Mucosa of gallbladder (tissue), 1 donor: ENCODE measurements at places on chromosomes 3 and 15.
A peak's percentile ranks its signal among the peaks of the same experiment; 100 is the strongest.

DNA sequence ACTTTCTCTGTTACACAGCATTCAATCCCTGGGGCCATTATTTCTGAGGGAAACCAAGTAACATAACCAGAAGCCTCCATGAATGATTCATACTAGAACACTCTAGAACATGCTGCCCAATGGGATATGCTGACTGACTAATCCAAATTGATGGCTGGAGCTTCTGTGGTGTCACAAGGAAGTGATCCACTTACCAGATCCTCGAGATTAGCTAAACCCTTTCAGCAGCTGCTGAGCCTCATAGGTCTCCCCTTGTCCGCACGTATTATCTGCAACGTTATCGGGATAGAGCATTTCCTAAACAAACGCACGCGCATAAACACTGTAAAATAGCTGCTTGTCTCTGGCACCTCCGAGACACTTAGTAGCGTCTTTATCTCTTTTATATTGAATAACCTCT, 61.2 kb upstream of the PROK2 start:
- DNase-seq, result no peak

- no peak for DNase-seq
Measured at GRCh38 chr3:156559321-156559720, 4.4 kb upstream of the SSR3 start.

- DNase-seq, result no peak
Measured at GRCh38 chr3:55197021-55197420, 269.2 kb upstream of the LRTM1 start.

DNA sequence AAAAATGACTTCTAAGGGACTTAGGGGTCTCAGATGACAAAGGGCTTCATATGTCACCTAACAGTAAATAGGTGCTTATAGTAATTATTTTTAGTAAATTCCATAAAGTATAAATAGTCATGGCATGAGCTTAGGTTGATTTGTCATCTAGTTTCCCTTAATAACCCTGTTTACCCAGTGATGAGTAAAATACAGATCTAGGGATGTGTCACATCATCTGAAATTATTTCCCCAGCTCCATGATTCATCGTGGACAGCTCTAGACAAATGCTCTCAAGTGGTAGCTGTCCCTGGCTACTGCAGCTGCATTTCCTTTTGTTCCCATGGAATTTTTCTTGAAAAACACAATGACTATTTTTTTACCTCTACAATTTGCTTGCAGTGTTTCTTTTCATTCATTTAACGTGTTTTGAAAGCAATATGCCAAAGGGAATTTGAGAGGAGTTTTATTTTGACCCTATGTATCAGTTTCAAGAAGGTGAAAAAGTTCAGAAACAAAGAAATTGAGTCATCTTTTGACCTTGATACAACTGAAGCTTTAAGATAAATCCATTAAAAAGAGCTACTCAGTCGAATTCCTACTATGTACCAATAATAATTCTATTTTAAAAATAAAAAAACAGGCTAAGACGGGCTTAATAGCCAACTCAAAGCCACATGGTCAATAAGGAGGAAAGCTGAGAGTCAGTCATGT, 241.6 kb downstream of the KCNMB2 start:
- DNase-seq, result no peak

GRCh38 chr15:44490622-44491021, 46.3 kb upstream of the EIF3J start:
- DNase-seq, result no peak

DNA sequence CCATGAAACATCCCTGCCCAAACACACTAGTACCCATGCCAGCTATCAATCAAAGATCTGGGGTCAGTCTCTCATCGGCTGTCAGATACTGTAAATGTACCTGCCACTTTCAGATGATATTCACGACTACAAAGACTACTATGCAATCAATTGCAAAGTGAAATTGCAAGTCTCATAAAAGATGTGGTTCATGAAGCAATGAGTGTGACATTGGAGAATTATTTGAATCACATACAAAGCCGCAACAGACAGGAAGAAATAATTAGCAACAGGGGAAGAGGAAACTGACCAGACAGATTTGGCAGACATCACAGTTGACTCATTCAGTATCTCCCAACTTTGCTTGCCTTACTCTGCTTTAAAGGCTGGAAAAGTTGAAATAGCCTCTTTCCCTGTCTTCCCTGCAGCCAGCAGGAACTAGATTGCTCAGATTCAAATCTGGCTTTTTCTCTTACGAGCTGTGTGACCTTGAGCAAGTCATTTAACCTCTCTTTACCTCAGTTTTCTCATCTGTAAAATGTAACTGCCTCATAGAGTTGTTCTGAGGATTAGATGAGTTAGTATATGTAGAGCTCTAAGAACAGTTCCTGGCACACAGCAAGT, 95.7 kb upstream of the C3orf80 start:
- DNase-seq, result no peak

DNA sequence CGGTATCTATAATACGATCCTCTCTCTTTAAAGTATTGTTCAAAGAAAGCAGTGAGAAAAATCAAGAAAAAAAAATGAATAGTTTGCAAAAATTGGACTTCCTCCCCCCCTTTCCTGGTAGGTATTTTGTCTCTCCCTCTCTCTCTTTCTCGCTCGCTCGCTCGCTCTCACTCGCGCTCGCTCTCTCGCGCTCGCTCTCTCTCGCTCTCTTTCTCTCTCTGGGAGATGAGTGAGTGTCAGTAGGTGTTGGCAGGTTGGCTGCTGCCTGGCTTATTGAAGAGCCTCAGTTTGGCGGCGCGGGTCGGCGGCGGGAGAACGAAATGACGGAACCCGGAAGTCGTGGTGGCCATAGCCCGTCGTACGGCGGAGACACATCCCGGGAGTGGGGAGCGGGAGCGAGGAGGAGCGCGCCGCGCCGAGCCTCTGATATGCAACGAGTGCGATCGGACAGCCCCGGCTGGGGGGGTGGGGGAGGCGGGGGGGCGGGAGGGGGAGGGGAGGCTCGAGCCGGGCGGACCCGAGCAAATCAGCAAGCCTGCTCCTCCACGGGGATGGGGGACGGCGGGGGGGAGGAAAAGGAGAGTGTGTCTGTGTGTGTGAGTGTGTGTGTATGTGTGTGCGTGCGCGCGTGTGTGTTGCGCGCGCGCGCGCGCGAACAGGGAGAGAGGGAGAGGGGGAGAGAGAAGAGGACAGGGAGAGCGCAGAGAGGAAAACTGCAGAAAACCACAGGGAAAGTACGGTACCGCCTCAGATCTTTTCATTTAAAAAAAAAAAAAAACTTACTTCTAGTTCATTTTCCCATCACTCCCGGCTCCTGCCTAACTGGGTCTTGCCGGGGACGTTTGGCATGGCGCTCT, at the start of gene MEIS2:
Gene MEIS2, minus strand, starts transcription at position 441 of the 857 bp plus-strand sequence. CDS start 1,083 bp downstream, outside the sequence.
- DNase-seq, result peak; percentile 92

DNA sequence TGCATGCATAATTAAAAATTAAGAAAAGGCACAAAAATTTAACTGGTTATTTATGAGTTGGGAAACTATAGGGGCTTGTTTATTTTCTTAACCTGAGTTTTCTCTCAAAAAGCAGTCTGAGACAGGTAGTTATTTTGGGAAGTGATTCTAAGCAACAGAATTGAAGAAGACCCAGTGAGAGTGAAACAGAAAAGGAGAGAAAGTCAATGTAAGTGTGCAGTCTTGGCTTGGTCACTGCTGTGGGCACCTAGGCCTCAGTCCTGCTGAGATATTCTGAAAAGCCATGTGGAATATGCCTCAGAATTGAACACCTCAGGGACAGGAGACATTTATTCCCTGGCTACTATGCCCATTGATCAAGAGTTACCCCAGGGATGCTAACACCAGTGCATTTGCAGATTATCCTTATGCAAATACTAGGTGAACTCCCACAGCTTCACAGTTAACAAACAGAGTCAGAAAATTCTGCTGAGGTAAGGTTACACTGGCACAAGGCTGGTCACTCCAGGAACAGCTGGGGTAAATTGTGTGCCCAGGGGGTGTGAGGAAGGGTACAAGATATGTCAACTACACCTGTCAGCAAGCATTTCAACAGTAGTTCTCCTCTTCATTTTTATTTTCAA, 222.7 kb downstream of the EFHB start:
- DNase-seq, result no peak

DNA sequence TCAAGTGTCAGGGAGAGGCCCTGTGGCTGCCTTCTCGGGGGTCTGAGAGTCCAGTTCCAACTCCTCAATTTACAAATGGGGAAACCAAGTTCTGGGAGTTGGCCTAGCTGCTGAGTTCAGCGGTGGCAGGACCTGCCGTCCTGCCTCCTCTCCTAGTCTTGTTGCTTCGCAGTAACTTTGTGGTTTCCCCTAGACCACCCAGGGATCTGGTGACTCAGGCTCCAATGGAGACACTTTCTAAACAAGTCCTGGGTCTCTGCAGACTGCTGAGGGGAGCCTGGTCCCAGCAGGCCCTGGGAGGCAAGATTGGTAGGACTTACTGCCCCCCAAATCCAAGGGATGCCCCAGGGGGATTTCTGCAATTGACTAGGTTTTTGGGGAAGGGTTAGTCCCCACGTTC, 83.6 kb downstream of the SMAD6 start:
- no peak for DNase-seq

DNA sequence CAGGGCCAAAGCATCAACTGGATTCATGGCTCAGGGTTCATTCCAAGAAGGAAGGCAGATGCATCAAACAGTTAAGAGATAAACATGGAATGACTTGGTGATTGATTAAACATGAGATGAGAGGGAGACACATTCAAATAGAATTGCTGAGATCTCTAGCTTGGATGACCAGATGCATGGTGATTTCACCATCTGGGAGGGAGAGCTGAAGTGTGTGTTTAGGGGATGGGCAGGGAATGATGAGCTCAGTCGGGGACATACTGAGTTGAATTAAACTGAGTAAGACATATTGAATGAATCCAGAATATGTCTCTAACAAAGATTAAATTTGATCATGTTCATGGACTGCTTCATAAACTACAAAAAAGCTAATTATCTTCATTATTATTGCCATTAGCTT, 35.5 kb downstream of the CADPS start:
- DNase-seq, result no peak

GRCh38 chr3:148948913-148949657, 42.3 kb upstream of the GYG1 start:
- DNase-seq, result no peak

GRCh38 chr3:10845839-10846656, 30.0 kb downstream of the SLC6A11 start:
- no peak for DNase-seq

- no peak for DNase-seq
Measured at GRCh38 chr15:94792196-94792595, 560.8 kb downstream of the MCTP2 start.

- no peak for DNase-seq
Measured at GRCh38 chr3:14489641-14490040, 50.5 kb downstream of the GRIP2 start.

DNA sequence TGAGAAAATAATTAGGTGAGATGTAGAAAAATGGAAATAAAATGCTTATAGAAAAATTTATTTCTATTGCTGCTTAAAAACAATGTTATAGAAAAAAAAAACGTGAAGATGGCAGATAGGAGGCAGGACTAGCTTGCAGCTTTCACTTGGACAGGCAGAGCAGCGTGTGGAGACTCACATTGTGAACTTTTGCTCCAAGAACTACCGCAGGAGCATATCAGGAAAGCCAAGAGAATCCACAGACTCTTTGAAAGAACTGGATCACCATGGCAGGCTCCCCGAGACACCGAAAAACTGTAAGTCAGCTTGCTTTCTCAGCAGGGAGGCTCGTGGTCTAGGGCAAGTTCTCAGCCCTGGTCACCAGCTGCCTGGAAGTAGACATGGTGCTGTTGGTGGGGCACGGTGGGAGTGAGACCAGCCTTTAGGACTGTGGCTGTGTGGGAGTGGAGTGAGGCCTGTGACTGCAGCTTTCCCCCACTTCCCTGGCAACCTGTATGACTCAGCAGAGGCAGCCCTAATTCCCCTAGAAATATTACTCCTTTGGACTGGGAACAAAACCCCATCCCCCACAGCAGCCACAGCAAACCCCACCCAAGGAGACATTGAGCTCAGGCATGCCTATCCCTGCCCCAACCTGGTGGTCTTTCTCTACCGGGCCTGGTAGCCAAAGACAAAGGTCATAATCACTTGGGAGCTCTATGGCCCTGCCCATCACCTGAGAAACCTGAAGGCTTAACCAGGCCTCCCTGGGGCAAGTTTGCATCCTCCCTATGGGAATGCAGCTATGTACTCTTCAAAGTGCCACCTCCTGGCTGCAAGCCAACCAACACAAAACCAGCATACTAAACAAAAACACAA, 22.8 kb downstream of the STRIT1 start:
- DNase-seq, result no peak

GRCh38 chr3:122992676-122993075, 34.9 kb downstream of the SEMA5B start:
- no peak for DNase-seq

GRCh38 chr3:41726891-41727290, 235.0 kb downstream of the ULK4 start:
- DNase-seq, result no peak

- DNase-seq, result no peak
Measured at GRCh38 chr15:91307601-91308000, 207.5 kb downstream of the SV2B start.

DNA sequence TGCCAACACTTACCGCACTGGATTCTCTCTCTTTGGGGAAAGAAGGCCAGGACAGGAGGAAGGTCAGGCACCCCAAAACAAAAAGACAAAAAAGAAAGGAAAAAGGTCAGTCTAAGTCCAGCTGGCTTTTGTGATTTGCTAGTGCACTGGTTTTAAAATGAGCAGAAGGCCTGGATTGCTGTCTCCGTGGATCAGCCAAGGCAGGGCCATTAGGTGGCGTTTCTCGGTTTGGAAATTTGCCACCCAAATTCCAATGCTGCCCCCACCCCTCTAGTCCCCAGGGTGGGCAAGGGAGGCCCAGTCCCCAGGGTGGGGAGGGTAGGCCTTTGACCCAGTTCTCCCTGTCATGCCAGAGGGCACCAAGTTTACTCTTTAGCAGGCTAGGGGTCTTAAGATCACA, 33.3 kb downstream of the TLE3 start:
- DNase-seq, result no peak

GRCh38 chr3:176967522-176967921, 229.8 kb downstream of the TBL1XR1 start:
- DNase-seq, result no peak

DNA sequence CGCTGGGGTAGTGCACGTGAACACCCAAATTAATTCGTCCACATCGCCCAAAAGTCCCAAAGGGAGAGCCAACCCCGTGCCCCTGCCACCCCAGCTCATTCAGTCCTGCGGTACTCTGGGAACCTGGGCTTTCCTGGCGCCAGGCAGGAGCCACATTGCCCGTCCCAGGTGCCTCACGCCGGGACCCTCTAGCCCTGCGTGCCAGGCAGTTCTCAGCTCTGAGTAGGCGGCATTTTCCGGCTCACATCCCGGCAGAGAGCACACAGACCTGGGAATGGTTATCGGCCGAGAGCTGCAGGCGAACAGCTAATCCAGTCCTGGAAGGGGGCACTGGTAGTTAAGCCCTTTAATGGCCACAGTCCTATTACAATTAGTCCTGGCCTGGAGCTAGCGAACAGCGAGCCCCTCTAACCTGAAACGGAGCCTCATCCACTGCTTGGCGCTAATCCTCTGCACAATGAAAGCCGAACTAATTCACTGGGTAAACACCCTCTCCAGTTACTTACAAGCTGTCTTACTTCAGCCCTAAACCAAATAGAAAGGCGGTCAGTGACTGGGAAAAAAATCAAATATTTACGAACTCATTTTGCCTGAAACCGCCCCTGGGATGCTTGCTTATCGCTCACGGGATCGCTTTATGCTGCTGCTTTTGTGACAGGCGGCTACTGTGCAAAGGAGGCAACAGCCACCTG, 254.6 kb upstream of the SOX14 start:
- no peak for DNase-seq

GRCh38 chr3:139320551-139321309, 23.1 kb upstream of the MRPS22 start:
- no peak for DNase-seq

GRCh38 chr3:23389089-23389488, 186.0 kb downstream of the UBE2E2 start:
- peak; percentile 17 for DNase-seq
